ENCODE measurements at places on chromosomes 6 and 20.

DNA sequence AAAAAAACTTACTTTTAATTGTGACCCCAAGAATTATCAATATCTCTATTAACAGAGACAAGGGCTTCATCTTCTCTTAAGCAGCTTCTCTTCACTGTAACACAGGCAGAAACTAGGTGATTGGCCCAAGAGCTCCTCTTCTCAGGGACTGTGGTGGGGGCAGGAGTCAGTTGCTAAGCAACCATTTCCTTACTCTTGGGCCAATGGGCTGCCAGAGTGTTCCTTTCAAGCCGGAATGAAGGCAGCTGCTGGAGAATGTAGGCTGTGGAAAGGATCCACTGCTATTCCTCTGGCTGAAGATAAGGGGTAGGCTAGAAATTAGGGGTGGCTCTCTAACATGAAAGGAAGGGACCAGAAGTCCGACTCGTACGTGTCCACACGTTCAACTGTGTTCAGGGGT lies at the start of gene SEL1L2:
Gene SEL1L2 (minus strand): TSS at position 150 of the 400 bp plus-strand sequence. CDS start 80 bp downstream, at position 70.
- DNase-seq = peak; percentile 16

- peak; percentile 13 for DNase-seq
Observed at GRCh38 chr6:152267967-152268845, 369.0 kb downstream of the SYNE1 start.

GRCh38 chr6:151992091-151992490 lies 184.6 kb downstream of the ESR1 start:
- no peak for DNase-seq

- no peak for DNase-seq
Observed at GRCh38 chr20:13054011-13054410, 45.2 kb downstream of the SPTLC3 start.

DNA sequence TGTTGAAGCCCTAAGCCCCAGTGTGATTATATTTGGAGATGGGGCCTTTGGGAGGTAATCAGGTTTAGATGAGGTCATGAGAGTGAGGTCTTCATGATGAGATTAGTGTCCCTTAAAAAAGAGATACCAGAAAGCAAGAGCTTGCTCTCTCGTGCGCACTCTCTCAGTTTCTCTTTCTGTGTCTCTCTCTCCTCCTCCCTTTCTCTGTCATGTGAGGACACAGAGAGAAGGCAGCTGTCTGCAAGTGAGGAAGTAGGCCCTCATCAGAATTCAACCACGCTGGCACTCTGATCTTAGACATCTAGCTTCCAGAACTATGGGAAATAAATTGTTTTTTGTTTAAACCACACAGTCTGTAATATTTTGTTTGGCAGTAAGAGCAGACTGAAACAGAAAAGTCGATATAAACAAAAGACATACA lies 180.5 kb downstream of the IBTK start:
- DNase-seq = no peak

GRCh38 chr20:44959638-44960102 lies 527 bp downstream of the TOMM34 start:
- DNase-seq = no peak

Measured in NCI-H1092 treated with DMSO at 0.1 percent for 48 hours (cell line).